ENCODE measurements at places on chromosomes 6 and 20. TPM values are rescaled to one million over a fixed set of nuclear protein-coding genes. Genes with fewer than 3 reads are reported as not detected.

Gene TSBP1
- total RNA-seq = not detected

Gene CYP39A1
- total RNA-seq = not detected

Gene RSPO4
- not detected for total RNA-seq

Gene TNXB
- total RNA-seq = 5.8 TPM

Gene IL17A
- 33.7 TPM for total RNA-seq

Gene B3GAT2
- 0.05 TPM for total RNA-seq

Gene NNAT
- total RNA-seq = 0.48 TPM

Gene CPXM1
- total RNA-seq = 2.3 TPM

Gene ASXL1
- 147 TPM for total RNA-seq

Gene HLA-G
- 0.19 TPM for total RNA-seq

Gene TREM1
- 0.17 TPM for total RNA-seq

Gene HLA-DPB1
- 6.9 TPM for total RNA-seq

Gene BPIFA3
- total RNA-seq = not detected

Gene CITED2
- total RNA-seq = 52.1 TPM

Measured in activated CD4-positive, alpha-beta memory T cell treated with anti-CD3 and anti-CD28 coated beads for 36 hours (primary cell).